ENCODE measurements at places on chromosomes 4 and X.

GRCh38 chrX:10183760-10184159, 27.0 kb downstream of the CLCN4 start:
- no peak for ATAC-seq

DNA sequence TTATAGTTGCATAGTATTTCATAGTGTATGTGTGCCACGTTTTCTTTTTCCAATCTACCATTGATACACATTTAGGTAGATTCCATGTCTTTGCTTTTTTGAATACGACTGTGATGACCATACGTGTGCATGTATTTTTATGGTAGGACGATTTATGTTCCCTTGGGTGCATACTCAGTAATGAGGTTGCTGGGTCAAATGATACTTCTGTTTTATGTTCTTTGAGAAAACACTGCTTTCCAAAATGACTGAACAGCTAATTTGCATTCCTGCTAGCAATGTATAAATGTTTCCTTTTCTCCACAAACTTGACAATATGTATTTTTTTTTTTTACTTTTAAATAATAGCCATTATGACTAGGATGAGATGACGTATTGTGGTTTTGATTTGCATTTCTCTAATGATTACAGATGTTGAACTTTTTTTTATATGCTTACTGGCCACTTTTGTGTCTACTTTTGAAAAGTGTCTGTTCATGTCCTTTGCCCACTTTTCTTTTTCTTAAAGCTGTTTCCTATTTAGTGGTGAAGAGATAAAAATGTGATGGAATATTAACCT, 969.5 kb upstream of the NDST4 start:
- no peak for ATAC-seq

GRCh38 chrX:95435198-95435597, 1249.4 kb upstream of the DIAPH2 start:
- no peak for ATAC-seq

DNA sequence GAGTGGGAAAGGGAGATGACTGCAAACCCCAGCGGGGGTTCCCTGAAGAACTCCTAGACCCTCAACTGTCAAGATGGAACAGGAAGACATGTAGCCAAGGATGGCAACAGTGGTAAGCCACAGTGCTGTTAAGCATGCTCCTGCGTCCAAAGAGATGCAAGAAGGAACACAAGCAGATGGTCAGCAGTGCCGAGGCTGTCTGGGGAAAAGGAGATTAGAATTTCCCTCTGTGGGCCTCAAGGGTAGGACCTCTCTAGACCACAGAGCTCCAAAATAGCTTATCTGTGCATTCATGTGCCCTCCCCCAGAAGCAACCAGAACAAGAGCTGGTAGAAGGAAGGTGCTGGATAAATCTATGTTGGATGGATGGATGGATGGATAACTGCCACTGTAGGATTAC, 82.0 kb upstream of the CPEB2 start:
- ATAC-seq = no peak

DNA sequence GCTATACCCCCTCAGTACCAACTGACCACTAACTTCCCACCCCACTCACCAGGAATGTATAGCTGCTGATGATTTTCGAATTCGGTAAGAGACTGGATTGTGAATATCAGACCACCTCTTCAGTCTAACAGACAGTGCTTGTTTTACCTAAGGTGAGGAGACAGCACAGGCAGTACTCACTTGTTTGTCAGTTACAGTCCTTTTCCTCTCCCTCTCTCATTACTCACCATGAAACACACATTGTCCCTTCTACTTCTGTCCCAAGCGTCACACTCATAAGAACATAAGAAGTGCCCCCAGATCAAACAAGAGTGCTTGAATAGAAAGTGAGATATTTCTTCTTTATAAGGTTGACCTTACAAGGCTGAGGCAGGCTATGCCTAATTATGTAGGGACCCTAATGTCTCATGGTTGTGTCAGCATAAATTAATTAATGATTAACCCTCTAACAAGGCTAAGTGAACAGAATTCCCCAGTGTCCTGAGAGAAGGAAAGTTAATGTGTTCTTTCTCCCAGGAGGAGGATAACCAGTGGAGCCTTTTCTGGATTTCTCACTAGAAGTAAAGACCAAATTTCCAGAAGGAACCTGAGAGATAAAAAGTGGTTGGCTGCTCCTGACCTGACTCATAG, 32.2 kb downstream of the ZCCHC12 start:
- ATAC-seq = no peak

GRCh38 chr4:74330295-74330750, 22.1 kb downstream of the EPGN start:
- no peak for ATAC-seq

DNA sequence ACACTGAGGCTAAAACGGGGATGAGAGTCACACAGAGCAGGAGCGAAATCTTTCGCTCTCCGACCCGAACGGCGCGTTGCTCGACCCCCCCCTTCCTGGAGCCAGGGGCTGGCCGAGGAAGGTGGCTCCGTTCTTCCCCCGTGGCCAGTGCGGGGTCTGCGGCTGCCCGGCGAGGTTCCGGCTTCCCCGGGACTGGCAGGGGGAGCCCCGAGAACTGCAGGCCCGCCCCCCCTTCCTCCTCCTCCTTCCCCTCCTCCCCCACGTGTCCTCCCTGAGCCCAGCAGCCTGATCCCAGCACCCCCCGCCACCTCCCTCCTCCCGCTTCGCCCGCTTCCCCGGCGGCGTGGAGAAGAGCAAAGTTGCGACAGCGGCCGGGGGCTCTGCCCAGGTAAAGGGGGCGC, 2.4 kb upstream of the BCORL1 start:
- no peak for ATAC-seq

- ATAC-seq = no peak
These were observed 270.0 kb upstream of the GNPDA2 start for GRCh38 chr4:44996276-44996845.

- ATAC-seq = no peak
These were observed 2.9 kb upstream of the RAB41 start for GRCh38 chrX:70279081-70279480.

DNA sequence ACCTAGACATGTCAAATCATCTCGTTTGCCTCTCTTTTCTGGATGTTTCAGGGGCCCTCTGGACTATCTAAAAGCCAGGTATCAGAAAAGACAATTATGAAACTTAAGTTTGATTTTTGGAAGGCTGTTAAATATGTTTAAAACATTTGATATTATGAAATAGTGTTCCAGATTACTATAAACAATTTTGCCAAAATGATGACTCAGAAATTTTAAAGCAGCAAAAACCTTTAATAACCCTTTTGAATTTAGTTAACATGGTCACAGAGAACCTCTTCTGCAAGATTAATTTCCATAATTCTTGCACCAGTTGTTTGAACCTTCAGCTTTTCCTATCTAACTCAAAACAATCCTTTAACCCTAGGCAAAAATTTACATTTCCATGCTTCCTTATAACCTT, 18.8 kb upstream of the FAM47E start:
- no peak for ATAC-seq

- ATAC-seq = no peak
These were observed 192.7 kb downstream of the GABRG1 start for GRCh38 chr4:45931154-45931553.

- ATAC-seq = no peak
These were observed 919.2 kb downstream of the STIM2 start for GRCh38 chr4:27779827-27780226.

DNA sequence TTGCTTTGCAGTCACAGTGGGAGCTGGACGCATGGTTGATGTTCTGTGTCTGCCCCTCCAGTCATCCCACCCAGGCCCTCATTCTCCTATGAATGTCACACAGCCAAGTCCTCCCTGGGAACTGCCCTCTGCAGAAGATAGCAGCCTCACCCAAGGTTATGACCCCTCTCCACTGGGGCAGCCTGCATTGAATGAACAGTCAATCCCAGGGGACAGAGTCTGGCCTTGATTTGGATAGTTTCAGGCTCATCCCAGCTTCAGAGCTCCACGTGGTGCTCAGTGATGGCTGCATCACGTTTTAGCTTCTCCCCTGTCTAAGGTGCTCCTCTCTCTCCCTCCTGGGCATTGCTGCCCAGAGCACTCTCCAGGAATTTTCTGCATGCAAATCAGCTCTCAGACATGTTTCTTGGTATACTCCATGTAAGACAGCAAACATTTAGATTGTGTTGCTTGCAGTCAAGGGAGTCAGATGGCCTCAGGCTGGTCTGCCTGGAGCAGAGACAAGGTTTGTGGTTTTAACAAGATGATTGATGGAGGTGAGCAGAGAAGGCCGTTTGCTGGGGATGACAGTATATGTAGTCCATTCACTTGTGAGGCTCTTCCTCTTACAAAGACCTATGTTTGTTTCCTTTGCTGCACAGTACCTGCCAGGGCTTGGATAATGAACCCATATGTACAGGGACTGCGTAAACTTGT, 56.1 kb upstream of the MSX1 start:
- ATAC-seq = no peak

DNA sequence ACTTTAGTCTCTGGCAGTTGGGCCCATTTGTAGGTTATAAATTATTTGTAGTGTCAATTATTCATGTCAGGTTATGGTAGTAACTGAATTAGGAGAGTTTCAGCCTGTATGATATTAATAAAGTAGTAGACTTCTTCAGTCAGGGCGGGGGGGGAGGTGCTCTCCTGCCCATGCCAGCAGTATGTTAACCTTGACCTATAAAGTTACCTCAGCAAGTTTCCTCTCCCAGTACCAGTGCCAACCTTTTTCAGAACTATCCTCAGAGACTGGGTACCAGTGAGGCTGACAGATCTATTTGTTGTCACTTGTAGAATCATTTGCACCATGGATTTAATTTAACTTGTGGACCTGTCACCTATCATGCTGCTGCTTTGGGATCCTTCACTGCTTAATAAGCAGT, 88.0 kb downstream of the PRRG1 start:
- no peak for ATAC-seq

- ATAC-seq = no peak
These were observed 154.0 kb downstream of the GRIA3 start for GRCh38 chrX:123337886-123338639.

DNA sequence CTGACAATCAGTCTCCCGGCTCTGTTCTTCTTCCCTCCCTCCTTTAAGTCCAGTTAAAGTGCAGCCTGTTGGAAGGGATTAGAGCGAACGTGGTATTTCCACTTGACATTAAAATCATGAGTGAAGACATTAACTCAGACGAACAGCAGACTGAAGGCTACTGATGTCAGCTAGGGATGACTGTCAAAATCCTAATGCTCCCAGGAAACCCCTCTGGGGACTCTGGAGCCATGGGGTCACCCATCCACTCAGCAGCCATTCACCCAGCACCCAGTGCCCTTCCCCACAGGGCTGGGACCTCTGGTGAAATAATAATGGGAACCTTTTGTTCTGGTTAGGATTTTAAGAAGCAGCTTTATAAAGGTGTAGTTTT, 113.9 kb downstream of the DRD5 start:
- ATAC-seq = peak; percentile 31

DNA sequence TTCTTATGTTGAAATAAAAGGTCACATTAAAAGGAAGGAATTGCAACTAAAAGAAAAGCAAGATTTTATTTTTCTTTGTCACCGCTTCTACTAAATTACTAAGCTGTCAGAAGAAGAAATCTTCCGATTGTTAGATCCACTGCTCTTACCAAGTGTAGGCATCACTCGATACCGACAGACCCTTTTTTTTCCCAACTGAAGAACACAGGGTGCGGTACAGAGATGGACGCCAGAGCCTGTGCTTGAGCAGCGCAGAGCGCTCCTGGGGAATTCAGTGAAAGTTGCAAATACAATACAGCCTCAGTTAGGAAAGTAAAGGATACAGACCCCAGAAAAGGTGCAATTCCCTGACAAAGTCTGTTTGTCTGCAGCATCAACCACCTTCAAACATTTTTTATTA, 94.9 kb upstream of the WDR17 start:
- ATAC-seq = no peak

GRCh38 chr4:135365065-135365464, 1163.5 kb upstream of the PABPC4L start:
- ATAC-seq = no peak

GRCh38 chr4:11343536-11343935, 85.2 kb downstream of the HS3ST1 start:
- no peak for ATAC-seq

GRCh38 chr4:37591349-37591748, 94.8 kb downstream of the RELL1 start:
- ATAC-seq = no peak

DNA sequence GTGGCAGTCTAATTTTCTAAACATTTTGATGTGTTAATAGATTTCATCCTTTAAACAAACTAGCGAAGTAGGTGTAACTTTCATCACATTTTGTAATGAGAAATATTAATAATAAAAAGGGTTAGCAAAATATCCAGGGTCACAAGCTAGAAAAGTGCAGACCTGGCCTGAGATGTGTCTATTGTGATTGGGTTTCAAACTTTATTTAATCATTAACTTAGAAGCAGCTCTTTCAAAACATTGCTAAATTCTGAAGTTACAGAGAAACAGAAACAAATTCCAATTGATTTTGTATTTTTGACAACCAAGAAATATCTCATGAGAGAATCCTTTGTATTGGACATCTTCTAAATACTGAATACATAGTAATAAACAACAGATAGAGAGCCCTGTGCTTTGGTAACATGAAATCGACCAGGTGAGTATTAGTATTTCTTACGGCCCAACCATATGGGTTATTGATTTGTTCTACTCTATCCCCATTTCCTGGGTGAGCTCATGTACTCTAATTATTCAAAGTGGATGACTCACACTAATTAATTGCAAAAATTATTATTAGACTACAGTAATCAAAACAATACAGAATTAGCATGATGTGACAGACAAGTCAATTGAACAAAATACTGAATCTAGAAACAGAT, 1093.8 kb upstream of the AGA start:
- ATAC-seq = no peak

GRCh38 chr4:112083587-112084347, 61.5 kb upstream of the FAM241A start:
- no peak for ATAC-seq

DNA sequence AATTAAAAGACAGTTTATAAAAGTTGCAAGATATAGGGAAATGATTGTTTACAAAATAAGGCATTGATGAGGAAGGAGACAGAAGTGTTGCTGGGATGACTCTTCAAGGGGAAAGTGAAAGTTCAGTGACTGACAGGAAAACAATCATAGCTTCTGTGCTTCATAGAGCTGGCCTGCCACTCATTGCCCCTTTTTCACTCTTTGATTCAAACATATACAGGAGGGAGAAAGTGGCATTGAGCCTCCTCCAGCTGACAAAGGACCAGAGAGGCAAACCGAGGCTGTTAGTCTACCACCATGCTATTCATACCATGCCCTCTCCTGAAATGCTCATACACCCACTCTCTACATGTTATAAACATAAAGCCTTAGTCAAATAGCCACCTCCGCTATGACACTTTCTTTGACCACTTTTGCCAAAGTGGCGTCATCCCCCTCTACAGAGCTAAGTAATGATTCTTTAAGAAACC, 79.2 kb upstream of the ATOH1 start:
- peak; percentile 74 for ATAC-seq

- no peak for ATAC-seq
These were observed 254.0 kb downstream of the TMA16 start for GRCh38 chr4:163748449-163748848.

- ATAC-seq = no peak
These were observed 87.2 kb upstream of the MYOZ2 start for GRCh38 chr4:119048446-119048845.

DNA sequence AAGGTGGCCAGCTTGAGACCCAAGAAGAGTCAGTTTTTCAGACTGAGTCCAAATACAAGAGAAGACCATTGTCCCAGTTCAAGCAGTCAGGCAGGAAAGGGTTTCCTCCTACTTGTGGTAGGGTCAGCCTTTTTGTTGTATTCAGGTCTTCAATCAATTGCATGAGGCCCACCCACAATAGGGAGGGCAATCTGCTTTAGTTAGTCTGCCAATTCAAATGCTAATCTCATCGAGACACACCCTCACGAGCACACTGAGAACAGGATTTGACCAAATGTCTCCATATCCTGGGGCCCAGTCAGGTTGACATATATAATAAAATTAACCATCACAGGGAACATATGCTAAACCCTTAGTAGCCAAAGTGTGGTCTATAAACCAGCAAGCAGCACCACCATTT, 75.3 kb upstream of the FRMPD3 start:
- ATAC-seq = no peak

All from stimulated activated memory B cell treated with anti-CD40 and anti-IgM and Interleukin-4, amounts not matched to agents 10 μg/mL and 1 μg/mL and 100 μg/mL, for 72 hours (primary cell).